ENCODE measurements at places on chromosomes 16 and 17. TPM values are rescaled to one million over a fixed set of nuclear protein-coding genes. Genes with fewer than 3 reads are reported as not detected.

Gene PYDC1
- total RNA-seq = not detected

Gene NATD1
- total RNA-seq = 3.0 TPM

Gene ZNF469
- total RNA-seq = 0.31 TPM

Gene PRKCA
- 75.1 TPM for total RNA-seq

Gene OR1A1
- total RNA-seq = not detected

Gene ACAP1
- 391 TPM for total RNA-seq

GRCh38 chr17:47013341-47013740 lies 34.3 kb upstream of the RPRML start:
- DNase-seq = no peak

GRCh38 chr16:12191102-12191501 lies 214.6 kb downstream of the SNX29 start:
- no peak for DNase-seq

DNA sequence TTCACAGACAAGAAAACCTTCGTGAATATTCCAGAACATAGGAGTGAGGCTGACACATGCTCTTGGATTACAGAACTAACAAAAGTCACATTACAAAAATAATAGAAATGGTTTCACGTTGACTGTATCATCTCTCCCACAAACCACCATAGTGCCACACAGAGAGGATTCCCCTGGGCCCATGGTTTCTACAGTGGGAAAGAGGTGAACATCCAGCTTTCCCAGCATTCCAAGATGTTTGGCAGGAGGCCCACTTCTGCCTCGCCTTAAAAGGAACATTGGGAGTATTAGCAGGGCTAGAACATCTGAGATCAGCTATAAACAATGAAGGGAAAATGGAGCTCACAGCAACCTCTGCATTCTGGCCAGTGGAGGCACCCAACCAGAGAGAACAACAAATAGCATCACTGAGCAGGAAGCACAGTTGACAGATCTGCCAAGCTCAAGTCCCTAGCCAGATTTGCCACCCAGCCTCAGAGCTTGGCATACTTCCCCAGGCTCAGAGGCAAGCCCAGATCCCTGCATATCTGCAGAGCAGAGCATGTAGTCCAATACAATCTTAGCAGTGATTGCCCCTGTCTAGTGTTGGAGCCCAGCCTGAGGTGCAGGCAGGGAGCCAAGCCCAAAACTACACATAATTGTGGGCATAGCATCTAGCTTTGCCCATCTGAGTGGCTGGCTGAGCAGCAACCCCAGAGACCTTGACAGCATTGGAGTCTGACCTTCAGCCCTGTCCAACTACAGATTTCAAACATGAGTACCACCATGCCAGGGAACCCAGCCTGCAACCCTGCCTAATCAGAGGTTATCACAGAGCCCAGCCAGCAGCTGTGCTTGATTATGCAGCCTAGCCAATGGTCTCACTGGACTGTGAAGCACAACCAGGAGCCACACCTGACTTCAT lies 260.4 kb downstream of the CEP112 start:
- DNase-seq = no peak

GRCh38 chr16:17835118-17835876 lies 364.5 kb upstream of the XYLT1 start:
- DNase-seq = no peak

DNA sequence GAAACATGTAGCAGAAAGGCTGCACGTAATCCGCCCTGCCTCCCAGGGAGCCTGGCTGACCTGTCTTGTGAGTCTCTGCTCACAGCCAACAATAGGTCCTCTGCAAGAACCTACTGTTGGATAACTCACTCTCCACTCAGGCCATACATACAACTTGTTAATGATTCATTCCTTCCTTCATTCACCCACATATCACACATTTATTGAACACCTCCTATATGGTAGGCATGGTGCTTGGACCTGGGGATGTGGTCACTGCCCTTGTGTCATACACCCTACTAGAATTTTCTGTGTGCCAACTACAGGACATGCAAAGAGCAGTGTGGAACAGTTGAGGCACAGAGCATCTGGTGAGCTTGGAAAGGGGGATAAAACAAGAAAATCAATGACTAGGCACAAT lies 28.1 kb upstream of the HNF1B start:
- no peak for DNase-seq

- no peak for DNase-seq
Observed at GRCh38 chr17:44223541-44224071, 4.1 kb upstream of the UBTF start.

DNA sequence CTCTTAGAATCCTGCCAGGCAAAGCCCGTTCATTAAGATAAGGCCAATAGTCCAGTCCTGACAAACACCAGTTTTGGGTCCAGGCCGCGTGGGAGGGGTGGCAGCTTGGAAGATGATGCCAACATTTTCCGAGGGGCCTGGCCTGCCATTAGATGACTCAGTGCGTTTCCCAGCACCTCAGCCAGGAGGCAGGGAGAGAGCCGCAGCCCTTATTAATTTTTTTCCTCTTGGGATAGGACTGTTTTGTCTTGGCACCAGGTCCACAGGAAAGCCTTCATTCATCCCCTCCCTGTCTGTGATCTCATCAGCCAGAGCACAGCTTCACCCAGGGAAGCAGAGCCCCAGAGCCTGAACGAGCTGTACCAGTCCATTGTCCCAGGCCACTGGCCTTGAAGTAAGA lies 4.7 kb upstream of the NDEL1 start:
- DNase-seq = no peak

GRCh38 chr17:27677191-27677590 lies 46.2 kb downstream of the LGALS9 start:
- DNase-seq = no peak

DNA sequence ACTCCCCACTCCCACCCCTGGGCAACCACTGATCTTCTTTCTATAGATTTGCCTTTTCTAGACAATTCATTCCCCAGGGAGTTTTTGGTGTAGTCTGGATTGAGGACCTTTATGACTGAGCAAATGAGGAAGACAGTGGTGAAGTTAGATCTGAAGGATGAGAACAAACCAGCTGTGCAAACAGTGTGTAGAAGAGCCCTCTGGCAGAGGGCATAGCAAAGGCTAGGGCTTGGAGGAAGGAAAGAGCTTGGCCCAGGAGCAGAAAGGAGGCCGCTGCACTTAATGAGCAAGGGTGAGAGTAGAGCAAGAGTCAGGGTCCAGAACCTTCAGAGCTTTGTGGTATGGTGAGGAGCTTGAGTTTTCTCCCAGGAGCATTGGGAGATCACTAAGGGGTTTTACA lies 352.7 kb downstream of the CA10 start:
- DNase-seq = no peak

DNA sequence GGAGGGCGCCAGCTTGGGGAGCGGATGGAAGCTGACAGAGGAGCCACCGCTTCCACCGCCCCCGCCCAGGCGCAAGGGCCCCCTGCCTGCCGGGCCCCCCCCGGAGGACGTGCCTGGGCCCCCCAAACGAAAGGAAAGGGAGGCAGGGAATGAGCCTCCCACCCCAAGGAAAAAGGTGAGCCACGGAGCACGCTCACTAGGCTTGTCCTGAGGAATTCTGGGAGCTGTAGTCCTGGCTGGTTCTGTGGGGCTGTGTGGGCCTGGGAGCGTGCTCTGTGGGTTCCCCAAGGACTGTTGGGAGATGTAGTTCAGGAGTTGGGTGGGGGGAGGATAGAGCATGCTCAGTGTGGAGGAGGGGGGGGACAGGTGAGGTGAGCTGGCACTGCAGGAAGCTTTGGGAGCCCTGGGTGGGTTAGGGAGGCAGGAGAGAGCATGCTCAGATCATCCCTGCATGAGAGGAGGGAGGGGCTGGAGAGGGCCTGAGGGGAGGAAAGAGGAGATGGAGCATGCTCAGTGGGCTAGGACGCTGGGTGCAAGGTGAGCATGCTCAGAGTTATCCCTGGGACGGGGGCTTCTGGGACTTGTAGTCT lies 4.5 kb downstream of the FBXL19 start:
- peak; percentile 46 for DNase-seq

DNA sequence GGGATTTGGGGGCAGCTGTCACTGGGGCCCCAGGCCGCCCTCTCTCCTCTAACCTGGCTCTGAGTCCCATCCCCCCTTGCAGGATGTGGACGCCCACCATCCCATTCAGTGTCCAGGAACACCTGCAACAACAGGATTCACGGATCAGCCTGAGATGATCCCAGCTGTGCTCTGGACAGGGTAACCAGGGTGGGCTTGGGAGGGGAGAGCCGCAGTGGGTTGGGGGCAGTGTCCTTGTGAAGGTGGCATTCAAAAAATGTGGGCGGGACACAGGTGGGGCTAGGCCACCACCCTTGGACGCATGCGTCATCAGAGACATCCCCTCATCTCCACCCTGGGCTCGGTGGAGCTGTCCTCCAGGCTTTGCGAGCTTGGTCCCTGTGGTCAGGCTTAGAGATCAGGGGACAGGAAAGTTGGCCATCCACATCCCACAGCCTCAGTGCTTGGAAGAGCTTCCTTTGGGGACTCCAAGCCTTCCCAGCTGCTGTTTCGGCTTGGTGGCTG lies 19.1 kb downstream of the DEXI start:
- DNase-seq = no peak

Data from activated CD4-positive, alpha-beta memory T cell treated with anti-CD3 and anti-CD28 coated beads for 36 hours (primary cell).